ENCODE measurements at places on chromosomes 4 and X.
A peak's percentile ranks its signal among the peaks of the same experiment; 100 is the strongest.

DNA sequence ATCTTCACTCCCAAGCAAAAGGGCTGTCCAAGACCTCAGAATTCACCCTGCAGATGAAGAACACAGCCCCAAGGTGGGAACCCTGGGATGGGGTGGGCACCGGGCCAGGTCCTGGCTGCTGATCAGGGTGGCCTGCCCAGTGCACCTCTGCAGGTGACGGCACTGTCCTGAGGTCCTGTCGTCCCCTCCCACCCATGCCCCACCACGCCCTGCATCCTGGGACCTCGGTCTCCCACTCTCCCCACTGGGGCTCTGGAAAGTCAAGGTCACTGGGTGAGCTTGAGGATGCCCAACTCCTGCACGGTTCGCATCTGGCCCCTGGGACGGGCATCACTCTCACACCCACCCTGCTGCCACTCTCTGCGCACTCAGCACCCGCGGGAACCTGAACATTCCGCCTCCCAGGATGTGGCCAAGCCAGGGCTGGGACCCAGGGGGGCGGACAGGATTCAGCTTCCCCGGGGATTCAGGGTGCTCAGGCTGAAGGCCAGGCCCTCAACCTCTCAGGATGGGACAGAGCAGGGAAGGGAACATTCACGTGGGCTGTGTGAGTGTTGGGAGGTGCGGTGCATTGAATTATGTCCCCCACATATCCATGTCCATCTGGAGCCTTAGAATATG lies 115.9 kb downstream of the CPZ start:
- DNase-seq = no peak

GRCh38 chrX:39331082-39331704 lies 529.9 kb downstream of the MID1IP1 start:
- peak; percentile 27 for DNase-seq

DNA sequence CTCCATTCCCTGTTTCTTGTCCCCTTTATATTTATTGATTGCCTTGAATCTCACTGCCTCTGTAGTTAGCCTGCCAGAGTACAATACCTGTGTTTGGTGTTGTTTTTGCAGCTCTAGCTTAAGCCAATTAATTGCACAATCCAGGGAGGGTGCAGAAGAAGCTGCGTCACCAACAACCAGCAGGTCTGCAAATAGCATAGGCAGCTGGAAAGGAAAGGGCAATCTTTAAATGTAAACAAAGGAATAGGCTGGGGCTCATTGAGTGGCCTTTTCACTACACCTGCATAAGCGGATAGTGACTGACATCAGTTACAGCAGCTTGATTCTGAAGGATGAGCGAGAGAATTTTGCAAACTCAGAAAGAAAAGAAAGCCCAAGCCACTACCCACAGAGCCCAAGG lies 106.8 kb upstream of the RAI2 start:
- no peak for DNase-seq

DNA sequence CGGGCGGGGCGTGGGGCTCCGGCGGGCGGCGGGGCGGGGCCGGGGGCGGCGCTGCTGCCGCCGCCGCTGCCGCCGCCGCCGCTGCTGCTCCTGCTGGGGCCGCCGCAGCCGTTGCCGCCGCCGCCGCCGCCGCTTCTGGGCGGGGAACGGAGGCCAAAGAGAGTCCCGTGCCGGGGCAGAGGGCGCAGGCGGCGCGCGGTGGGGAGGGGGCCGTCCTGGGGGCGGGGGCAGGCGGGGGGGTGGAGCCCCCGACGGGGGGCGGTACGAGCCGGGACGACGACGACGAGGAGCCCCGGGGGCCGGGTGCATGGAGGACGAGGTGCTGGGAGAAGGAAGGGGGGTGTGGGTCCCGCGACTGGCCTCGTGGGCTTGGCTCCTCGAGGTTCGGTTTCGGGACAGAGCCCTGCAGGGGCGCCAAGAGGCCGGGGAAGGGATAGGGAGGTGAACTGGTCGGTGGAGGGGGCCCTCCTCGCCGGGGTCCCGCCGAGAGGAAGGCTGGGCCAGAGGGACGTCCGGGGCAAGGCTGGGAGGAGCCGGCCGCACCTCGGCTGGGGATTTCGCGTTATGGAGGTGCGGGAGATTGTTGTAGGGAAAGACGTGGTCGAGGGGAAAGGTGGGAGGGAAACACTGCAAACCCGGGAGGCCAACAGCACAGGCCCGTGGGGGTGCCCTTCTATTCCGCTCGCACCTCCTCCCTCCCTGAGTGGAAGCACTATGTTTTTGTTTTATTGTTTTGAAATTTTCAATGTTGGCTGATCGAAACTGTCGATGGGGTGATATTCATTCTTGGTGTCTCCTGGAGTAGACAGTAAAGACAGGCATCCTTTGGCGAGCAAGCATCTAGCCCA lies 1.9 kb downstream of the BCORL1 start:
- peak; percentile 25 for DNase-seq

DNA sequence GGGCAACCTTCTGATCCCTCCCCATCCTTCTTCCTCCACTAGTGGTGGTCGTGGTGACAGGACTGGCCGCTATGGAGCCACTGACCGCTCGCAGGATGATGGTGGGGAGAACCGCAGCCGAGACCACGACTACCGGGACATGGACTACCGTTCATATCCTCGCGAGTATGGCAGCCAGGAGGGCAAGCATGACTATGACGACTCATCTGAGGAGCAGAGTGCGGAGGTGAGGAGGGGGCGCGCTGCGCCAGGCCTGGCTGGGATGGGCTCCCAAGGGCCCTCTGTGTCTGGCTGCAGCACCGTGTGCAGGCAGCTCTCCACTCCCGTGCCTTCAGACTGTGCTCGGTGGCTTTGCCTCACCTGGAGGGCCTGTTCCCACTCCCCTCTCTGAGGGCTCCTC lies 24.3 kb downstream of the RBM10 start:
- DNase-seq = no peak

DNA sequence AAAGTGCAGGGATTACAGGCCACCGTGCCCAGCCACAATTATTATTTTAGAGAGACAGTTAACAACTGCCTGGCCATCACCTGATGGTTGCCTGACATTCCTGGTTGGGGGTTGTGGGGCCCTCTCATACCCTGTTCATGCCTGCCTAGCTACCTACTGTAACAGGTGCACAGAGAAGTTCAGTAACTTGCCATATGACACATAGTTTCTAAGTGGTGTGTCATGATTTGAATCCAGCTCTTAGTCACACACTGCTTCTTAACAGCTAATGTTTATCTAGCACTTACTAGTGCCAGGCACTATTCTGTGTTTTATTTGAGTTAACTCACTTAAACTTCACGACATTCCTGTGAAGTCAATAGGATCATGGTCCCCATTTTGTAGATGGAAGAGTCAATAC lies 122.7 kb upstream of the JADE1 start:
- DNase-seq = no peak

- DNase-seq = no peak
These were observed 52.6 kb downstream of the HPRT1 start for GRCh38 chrX:134512566-134512965.

GRCh38 chr4:147418226-147418625 lies 62.7 kb upstream of the EDNRA start:
- DNase-seq = no peak

- no peak for DNase-seq
These were observed 1811.6 kb downstream of the ARAP2 start for GRCh38 chr4:34432706-34433105.

DNA sequence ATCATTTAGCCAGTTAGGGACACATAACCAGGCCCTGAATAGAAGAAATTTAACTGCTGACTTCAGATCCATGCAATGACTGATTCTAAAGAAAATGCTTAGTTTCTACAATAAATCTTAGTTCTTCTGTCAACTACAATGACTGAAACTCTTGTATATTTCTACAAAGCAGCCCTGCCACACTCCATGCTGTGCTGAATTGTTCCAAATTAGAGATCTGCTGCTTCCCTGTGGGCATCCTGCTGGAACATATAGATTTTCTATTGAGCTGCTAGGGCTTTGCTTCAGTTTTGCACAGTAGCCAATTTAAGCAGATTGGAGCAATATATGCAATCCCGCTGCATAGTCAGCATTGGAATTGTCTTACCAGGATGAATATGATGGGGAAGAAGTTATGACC lies 312.8 kb upstream of the SMIM31 start:
- DNase-seq = no peak

DNA sequence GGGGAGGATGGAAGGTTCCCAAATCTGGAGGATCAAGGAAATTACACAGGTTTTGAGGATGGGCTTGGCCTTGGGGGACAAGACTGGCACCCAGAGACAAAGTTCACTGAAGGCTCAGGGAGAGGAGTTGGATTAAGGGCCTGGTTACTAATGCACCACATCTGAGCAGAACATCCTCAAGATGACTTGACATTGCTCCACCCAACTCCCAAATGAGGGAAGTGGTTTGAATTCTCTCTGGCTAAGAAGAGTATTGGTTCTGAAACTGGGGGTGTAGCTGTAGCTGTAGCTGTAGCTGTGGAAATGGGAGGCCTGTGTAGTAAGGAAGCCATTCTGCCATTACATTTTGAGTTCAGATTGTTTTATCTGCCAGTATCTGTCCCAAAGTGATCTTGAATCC lies 129.4 kb downstream of the RASL11B start:
- DNase-seq = no peak

DNA sequence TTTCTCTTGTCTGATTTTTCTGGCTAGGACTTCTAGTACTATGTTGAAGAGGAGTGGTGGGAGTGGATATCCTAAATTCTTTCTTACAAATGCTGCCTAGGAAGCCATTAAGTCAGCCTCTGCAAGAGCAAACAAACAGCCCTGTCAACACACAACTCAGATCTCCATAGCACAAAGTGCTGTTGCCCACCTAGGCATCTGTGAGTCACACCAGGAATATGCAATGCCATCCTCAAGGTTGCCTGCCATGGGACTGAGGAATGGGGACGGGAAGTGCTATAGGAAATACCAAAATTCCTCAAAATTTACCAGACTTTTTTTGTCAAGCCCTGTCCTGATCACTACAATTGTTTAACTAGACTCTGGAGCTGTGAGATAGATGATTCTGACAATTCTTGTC lies 466.9 kb downstream of the FSTL5 start:
- no peak for DNase-seq

DNA sequence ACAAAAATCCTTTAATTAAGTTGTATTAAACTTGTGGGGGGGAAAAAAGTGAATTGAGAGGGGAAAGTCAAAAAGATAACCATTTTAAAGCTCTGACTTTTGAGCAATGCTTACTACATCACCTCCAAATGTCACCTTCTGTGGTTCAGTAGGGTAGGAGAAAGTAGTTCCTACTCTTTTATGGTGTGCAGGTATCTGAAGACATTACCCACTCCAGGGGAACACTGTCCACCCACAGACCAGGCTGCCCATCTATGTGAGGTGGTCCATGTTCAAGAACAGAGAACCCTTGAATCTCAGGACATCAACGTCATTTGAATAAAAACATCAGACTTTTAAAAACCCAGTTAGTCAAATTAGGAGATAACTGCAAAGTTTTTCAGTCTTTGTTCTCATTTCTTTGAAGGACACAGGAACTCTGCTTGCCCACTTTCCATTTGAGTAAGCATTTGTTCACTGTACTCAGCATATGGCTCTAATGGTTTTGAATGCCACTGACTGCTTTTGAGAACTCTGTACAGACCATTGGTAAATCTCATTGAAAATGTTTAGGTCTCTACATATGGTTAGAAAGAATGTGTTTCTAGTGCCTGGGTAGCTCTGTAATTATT lies 18.4 kb downstream of the NMU start:
- no peak for DNase-seq

- DNase-seq = no peak
These were observed 102.6 kb upstream of the LNX1 start for GRCh38 chr4:53693909-53694308.

DNA sequence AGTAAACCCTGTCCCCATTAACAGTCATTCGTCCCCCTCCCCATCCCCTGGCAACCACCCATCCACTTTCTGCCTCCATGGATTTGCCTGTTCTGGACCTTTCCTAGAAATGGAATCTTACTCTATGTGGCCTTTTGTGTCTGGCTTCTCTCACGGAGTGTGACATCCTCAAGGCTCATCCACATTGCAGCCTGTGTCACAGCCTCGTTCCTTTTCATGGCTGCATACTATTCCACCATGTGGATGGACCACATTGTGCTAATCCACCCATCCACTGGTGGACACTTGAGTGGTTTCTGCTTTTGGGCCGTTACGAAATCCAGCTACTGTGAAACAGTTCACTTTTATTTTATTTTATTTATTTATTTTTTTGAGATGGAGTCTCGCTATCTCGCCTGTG lies 8.1 kb upstream of the PPP2R3B start:
- no peak for DNase-seq

DNA sequence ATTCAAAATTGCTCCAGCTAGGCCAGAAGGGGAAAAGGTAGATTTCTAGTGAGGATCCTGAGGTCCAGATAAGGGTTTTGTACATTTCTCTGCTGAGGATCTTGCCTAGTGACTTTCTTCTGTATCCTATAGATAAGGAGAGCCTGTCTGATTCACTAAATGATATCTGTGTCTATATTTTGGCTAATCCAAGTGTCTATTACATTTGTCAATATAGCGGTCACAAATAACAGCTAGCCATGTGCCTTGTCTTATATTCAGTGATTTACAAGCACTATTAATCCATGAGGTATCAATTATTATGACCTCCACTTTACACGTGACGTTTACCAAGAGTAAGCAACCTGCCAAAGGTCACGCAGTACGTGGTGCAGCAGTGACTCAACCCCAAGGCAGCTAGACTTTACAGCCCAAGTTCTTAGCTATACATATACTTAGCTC lies 41.6 kb downstream of the TMEM165 start:
- no peak for DNase-seq

DNA sequence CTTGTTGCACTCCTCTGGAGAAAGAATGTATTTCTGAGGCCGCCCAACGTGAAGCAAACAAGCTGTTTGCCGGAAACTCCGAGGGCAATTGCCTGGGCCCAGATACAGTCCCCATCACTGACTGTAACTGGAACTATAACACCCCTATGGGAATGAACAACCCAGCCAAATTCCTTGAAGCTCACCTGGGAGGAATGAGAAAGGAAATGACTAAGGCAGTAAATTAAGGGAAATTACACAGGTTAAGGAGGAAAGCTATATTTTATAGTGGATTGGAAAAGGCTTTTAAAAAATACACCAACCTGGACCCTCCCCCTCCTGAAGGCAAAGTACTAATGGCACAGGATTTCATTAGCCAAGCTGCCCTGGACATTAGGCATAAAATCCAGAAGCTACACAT lies 11.7 kb upstream of the HERC5 start:
- DNase-seq = no peak

- DNase-seq = no peak
These were observed 38.2 kb downstream of the BEX3 start for GRCh38 chrX:103414561-103414960.

- no peak for DNase-seq
These were observed 810.9 kb upstream of the TENM3 start for GRCh38 chr4:181432335-181432734.

GRCh38 chr4:2393353-2394270 lies 24.8 kb downstream of the ZFYVE28 start:
- DNase-seq = no peak

- DNase-seq = no peak
These were observed 150.4 kb downstream of the MGST2 start for GRCh38 chr4:139815778-139816601.

Measured in activated CD4-positive, alpha-beta T cell treated with anti-CD3 and anti-CD28 coated beads for 4 hours (primary cell).